HTR-8/SVneo (cell line): ENCODE measurements at places on chromosomes 1 and 21.

- no peak for DNase-seq
Observed at GRCh38 chr1:155261493-155261851, 688 bp downstream of the SCAMP3 start.

DNA sequence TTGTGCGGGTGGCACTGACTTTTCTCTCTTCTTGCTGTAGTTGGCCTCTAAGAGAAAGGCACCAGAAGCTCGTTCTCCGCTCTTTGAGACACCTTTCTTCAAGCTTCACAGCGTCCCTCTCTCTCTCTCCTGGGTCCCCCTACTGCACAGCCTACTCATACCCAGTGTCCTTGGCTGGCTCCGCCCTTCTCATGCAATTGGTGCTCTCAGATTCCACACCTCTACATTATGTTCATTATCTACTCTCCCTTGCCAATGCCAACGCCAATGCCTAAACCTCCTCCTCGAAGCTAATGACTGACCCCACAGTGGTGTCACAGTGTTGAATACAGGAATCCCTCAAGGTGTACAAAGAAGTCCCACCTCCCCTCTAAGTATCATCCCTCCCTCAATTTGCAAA is 4.8 kb upstream of the DNAJC28 start:
- DNase-seq, result no peak

DNA sequence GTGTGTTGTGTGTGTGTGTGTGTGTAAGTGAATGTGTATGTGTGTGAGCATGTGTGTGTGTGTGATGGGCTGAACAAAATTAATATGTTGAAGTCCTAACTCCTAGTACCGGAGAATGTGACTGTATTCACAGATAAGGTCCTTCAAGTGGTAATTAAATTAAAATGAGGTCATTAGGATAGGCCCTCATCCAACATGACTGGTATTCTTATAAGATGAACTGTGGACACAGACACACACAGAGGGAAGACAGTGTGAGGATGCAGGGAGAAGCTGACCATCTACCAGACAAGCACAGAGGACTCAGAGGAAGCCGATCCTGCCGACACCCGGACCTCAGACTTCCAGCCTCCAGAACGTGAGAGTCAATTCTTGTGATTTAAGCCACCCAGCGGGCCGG is 91.2 kb upstream of the PGBD5 start:
- no peak for DNase-seq

DNA sequence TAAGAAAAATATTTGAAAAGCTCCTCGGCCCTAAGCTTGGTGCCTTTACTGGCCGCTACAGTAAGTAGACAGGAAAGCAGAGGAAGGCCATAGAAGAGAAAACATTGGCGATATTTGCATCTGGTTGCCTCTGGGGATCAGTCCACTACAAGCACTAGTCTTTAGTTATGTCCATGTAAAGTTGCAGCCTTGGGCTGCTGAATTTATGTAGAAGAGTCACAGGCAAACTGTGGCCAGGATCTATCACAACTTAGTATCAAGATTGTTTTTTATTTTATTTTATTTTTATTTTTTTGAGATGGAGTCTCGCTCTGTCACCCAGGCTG is 228.7 kb upstream of the CAMK1G start:
- no peak for DNase-seq

DNA sequence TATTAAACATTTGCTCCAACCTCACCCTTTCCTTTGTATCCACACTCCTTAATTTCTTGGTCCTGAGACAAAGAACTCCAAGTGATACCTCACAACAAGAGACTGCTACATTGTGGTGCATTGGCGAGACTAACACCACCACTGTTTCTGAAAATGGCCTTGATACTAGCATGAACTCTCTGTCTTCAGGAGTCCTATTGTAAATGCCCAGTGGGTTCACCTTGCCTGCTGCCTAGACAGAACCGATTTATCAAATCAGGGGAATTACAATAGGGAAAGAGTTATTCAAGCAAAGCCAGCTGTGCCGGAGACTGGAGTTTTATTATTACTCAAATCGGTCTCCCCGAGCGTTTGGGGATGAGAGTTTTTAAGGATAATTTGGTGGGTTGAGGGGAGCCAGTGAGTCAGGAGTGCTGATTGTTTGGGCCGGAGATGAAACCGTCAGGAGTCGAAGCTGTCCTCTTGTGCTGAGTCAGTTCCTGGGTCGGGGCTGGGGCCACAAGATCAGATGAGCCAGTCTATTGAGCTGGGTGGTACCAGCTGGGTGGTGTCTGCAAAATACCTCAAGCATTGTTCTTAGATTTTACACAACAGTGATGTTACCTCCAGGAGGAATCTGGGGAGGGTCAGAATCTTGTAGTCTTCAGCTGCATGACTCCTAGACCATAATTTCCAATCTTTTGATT is 83.1 kb downstream of the DESI2 start:
- no peak for DNase-seq

DNA sequence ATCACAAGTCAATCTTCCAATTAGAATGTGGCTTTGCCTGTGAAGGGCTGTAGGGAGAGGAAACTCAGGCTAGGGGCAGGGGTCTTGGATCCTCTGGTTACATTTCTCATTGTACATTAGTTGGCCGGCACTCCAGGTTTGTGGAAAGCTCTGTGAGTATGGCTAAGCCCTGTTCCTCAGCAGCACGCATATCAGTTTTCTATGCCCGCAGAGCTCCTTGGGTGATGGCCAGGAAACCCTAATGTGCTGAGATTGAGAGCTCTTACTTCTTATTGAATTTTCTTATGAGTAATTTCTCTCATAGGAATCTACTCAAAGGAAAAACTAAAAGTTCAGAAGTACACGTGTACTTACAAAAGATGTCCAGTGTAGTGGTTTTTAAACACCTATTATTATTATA is 30.7 kb upstream of the STMN1 start:
- DNase-seq, result no peak

GRCh38 chr1:111761717-111762116 is 6.0 kb downstream of the DDX20 start:
- DNase-seq, result no peak

GRCh38 chr1:246121533-246121932 is 385.5 kb downstream of the SMYD3 start:
- no peak for DNase-seq

DNA sequence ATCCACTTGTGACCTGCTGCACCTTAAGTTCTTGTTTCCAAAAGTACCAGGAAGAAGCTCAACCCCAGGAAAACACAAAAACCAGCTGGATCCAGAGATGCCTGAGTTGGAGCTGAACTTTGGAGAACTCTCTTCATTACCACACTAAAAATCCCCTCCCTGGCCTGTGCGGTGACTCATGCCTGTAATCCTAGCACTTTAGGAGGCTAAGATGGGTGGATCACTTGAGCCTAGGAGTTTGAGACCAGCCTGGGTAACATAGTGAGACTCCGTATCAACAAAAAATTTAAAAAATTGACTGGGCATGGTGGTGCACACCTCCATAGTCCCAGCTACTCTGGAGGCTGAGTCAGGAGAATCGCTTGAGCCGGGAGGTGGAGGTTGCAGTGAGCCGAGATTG is 6.2 kb downstream of the MAP1LC3C start:
- DNase-seq, result no peak

DNA sequence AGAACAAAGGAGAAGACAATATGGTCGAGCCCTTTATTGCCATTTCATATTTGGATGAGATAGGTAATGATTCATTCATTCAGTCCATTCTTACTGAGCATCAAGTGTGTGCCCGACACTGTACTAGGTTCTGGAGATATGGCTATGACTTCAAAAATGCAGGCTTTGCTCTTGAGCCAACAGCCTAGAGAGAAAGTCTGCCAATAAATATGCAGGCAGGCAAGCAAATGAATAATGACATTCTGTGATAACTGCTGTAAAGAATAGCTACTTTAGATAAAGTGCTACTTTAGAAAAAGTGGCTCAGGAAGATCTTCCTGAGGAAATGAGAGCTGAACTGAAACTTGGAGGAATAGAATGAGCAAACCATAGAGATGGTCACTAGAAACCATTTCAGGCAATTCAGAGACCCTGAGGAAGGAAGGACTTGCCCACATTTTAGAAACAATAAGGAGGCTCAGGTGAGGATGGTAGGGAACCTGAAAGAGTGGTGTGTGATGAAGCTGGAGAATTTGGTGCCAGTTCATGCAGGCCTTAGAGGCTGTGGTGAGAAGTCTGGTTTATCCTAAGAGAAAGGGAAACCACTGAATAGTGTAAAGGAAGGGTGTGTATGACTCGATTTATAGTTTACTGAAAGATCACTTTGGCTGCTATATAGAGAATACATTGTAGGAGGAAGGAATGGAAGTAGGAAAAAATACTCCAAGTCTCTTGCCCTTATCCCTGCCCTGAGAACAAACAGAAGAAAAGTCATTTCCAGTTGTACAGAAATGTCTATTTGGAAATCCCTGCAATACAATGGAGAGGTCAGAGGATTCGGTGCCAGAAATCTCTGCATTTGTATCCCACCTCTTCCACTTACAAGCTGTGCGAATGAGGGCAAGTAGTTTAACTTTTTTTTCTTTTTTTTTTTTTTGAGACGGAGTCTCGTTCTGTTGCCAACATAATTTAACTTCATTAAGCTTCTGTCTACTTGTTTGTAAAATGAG is 167.9 kb downstream of the VPS13D start:
- DNase-seq, result no peak

GRCh38 chr1:156675210-156676113 is 1.7 kb downstream of the NES start:
- no peak for DNase-seq

DNA sequence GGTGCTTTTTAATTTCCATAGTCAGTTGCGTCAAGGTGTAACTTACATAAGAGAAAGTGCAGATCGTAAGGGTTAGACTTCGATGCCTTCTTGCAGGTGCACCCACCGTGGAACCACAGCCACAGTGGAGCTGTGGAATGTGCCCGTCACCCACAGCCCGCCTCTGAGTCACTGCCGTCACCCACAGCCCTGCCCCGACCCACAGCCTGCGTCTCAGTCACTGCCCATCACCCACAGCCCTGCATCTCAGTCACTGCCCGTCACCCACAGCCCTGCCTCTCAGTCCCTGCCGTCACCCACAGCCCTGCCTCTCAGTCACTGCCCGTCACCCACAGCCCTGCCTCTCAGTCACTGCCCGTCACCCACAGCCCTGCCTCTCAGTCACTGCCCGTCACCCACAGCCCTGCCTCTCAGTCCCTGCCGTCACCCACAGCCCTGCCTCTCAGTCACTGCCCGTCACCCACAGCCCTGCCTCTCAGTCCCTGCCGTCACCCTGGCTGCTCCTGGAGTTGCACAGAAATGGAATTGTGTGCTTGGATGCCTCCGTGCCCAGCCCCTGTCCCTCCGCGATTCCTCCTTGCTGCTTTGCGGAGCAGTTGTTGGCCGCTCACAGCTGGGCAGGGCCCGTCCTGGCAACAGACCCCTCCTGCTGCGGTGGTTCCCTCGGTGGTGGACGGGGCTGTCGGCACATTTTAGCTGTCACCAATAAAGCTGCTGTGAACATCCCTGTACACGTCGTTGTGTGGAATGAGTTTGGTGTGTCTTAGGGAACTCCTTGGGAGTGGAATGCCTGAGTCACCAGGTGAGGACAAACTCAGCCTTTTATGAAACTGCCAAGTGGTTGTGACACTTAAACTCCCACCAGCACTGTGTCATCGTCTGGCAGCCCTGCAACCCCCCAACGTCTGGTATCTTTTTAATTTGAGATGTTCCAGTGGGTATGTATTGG is 44.9 kb upstream of the COL6A2 start:
- DNase-seq, result peak; percentile 33

DNA sequence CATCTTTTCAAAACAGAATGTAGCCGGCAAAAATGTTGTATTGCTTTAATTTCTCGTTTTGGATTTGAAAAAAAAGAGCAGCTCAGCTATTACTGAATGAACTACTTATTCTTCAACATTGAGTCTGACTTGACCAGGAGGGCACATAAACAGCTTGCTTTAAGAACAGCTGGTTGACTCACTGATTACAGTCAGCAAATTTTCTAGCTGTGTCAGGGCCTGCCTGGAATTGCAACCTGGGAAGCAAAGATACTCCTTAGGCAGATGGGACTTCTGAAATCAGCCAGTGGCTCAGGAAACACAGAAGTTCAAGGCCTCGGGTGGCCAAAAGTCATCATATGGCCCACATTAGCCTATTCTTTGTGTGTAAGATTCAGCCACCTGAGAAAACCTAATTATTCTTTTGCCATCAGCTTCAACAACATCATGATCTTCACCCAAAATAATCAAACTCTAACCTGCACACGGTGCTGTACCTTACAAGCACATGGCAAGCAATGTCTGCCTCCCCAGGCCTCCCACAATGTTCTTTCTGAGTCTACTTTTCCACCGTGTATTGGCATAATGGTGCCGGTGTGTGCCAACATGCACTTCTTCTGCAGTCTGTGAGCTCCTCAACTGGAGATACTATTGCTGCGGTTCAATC is 307.2 kb downstream of the HHIPL2 start:
- no peak for DNase-seq

GRCh38 chr1:150472601-150473200 is 14.5 kb upstream of the TARS2 start:
- DNase-seq, result no peak

- DNase-seq, result no peak
Observed at GRCh38 chr1:193533853-193534252, 347.4 kb upstream of the B3GALT2 start.

DNA sequence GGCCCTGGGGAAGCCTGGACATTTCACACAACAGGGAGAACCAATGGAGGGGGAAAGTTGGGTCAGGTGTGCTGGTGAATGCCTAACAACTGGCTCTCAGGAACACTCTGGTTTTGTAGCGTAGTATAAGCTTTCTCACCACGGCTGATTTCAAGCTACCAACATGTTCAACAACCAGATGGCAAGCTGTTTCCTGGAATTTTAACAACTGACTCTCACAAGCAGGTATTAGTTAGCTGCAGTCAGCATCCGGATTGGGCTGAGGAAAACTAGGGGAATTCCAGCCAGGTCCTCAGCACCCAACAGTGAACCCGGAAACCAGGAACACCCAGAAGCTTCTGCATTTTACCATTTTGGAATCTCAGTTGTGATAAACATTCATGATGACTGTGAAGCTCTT is 162.3 kb upstream of the CAMK1G start:
- no peak for DNase-seq

GRCh38 chr1:10975567-10976326 is 36.7 kb upstream of the TARDBP start:
- peak; percentile 72 for DNase-seq

- no peak for DNase-seq
Observed at GRCh38 chr1:175580841-175581240, 162.6 kb downstream of the TNR start.

DNA sequence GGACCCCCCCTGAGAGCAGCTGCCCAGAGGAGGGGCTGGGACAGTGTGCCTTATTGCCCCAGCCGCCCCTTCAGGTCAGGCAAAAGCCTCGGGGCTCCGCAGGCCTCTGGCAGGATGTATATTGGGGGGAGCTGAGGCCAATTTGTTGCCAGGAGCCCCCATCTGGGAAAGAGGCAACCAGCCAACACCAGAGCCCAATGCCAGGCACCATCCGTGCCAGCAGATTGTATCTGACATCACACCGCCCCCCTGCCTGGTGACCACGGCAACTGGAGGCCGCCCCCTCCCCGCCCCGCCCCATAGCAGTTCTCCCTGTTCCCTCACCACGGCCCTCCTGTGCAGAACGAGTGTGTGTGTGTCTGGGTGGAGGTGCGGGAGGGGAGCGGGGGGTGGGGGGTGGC is 3.6 kb upstream of the PLEKHG5 start:
- DNase-seq, result no peak
